ENCODE measurements at places on chromosomes 7 and 10.

- no peak for DNase-seq
These were observed 56.4 kb upstream of the NPS start for GRCh38 chr10:127492607-127493250.

GRCh38 chr7:74228951-74229900 is 19.4 kb downstream of the LAT2 start:
- DNase-seq = no peak

DNA sequence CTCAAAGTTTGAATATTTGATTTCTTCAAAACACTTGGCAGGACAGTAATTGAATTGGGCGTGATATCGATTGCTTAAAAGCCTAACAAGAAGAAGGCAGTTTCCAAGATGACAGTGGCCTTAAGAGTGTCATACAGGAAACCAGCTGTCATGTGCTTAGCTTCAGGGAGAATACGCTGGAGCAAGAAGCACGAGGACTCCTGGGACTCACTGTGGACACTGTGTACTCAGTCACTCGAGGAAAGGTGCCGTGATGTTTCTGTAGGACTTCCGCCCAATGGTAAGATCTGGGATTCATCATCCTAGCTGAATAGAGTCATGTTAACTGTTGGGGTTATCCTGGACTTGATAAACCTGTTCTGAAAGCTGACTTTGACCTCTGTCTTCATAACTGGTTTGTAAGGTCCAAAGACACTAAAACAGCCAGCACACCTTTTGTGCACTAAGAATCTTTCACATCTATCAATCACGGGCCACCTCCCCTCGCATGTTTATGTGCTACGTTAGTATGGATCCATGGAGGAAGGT is 113.5 kb downstream of the CELF2 start:
- no peak for DNase-seq

GRCh38 chr7:2621061-2621828 is 10.5 kb upstream of the TTYH3 start:
- DNase-seq = no peak

- no peak for DNase-seq
These were observed 493.3 kb upstream of the PODXL start for GRCh38 chr7:132049462-132050304.

GRCh38 chr7:4751398-4751947 is 23.9 kb upstream of the AP5Z1 start:
- peak; percentile 70 for DNase-seq

DNA sequence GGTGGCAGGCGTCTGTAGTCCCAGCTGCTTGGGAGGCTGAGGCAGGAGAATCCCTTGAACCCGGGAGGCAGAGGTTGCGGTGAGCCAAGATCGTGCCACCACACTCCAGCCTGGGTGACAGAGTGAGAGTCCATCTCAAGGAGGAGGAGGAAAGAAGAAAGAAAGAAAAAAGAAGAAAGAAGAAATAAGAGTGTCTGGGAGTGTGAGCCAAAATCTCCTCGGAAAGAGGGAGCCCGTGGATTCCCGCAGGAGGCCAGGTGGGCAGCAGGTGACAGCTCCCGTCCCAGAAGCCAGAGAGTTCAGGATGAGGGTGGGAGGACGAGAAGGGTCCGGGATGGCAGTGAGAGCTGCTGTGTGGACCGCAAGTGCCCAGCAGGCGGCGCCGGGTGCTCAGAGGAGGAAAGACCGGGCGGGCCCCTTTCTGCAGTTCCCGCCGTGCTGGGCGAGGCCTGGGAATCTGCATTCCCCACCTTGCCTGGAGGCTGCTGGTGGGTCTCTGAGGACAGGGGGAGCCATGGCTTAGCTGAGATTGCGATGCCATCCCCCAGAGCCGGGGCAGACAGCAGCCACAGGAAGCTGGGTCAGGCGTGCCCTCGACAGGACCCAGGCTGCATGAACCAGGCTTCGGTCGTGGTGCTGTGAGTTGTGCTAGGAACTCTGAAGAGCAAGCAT is 17.1 kb upstream of the AMZ1 start:
- peak; percentile 57 for DNase-seq

- no peak for DNase-seq
These were observed 42.0 kb downstream of the PRR15 start for GRCh38 chr7:29605671-29606070.

DNA sequence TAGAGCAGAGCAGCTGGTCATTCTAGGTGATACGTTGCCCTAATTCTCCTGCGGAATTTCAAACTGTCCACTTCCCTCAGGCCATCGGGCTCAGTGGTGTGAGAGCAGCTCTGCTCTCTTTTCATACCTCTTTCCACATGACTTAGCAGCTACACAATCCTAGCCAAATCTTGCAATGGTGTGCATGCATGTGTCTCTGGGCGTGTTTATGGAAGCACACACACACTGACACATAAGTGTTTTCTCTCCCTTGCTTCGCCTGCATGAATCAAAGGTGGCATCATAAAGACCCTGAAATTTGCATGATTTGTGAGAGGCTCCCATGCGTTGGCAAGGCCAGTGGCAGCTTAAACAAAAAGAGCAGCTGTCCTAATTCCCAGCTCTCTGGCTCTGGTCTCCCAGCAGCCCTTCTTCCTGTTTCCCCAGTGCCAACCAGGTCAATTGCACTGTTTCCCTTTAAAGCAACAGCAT is 1189.5 kb downstream of the GATA3 start:
- DNase-seq = no peak

GRCh38 chr10:4776234-4776638 is 49.8 kb upstream of the AKR1E2 start:
- DNase-seq = no peak

DNA sequence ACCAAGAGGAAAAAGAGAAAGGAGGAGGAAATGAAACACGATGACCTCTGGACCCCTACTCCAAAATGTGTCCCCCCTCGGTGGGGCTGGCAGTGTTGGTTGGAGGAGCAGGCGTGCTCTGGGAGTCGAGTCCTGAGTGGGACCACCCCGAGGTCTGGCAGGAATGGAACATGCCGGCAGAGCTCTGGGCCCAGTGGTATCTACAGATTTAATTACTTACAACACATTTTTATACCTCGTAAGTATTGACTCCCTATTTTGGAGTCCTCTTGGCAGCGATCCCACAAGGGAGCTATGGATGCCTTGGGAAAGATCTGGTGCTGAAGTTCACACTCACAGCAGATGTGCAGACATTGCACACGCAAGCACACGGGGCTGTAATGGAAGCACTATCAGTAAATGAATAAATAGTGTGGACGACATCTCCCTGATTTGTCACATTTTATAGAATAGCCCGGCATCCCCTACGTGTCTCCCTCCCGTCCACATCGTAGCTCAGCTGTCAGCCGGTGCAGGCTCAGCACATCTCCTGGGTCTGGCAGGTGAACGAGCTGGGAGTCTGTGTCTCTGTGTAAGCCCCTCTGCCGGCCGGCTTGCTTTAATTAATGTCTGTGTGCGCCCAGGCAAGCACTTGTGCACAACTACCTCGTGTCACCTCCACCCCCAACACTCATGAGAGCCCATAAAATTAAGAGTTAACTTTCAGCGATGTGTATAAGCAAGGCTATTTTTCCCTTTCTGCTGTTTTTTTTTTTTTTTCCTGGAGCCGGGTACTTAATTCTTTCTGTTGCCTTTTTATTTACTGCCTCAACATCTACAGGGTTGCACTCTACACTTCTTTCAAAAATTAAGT is 603.2 kb downstream of the LRMDA start:
- DNase-seq = no peak

GRCh38 chr7:93958216-93958615 is 36.7 kb downstream of the GNG11 start:
- DNase-seq = no peak

DNA sequence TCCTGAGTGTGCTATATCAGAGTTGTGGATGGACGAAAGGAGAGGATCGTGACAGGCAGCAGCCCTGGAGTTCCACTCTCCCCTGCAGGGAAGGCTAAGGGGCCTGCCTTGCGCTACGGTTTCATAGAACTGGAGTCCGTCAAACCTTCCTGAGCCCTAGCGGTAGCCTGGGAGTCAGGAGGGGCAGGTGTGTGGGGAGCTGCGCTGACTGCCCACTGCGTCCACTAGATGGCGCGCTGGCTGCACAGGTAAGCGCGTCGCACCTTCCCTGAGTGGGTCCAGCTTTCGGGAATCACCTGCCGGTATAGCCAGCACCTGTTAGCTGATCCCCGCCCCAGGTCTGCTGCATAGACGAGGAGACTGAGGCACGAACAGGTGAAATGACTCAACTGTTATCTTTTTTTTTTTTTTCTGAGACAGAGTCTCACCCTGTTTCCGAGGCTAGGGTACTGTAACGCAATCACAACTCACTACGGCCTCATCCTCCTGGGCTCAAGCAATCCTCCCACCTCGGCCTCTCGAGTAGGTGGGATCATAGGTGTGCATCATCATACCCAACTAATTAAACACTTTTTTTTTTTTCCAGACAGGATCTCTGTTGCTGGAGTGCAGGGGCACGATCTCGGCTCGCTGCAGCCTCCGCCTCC is 20.2 kb upstream of the BAIAP2L1 start:
- DNase-seq = peak; percentile 32

GRCh38 chr10:9858816-9859215 is 1158.9 kb upstream of the CELF2 start:
- no peak for DNase-seq

DNA sequence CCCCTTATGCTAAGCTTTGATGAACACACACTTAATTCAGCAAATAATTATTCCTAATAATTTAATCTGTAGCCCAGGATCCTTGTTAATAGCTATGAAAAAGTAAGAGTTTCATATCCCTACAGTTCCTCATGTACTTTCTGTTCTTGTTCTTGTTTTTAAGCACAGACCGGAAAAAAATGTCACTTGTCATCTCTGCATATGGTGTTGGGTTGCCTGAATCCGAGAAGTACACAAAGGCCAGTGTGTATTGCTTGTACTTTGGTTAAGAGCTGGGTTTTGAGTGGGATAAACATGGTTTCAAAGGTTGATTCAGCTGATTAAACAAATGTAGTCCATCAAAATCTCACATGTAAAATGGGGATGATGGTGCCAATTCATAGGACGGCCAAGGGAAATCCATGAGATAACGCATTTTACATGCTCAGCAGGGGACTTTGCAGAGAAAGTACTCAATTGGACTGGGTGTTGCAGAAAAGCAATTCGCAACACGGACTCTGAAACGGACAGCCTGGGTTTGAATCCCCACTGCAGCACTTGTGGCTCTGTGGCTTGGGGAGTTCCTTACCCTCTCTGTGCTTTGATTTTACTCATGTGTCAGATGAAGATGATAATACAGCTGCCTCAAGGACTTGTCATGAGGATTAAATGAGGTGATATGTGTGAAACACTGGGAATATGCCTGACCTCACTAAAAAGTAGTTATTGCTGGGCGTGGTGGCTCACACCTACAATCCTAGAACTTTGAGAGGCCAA is 71.7 kb downstream of the MAP3K8 start:
- no peak for DNase-seq
